ENCODE measurements at places on chromosomes 2 and 18.

- no peak for DNase-seq
Measured at GRCh38 chr2:209236377-209236776, 187.5 kb upstream of the MAP2 start.

DNA sequence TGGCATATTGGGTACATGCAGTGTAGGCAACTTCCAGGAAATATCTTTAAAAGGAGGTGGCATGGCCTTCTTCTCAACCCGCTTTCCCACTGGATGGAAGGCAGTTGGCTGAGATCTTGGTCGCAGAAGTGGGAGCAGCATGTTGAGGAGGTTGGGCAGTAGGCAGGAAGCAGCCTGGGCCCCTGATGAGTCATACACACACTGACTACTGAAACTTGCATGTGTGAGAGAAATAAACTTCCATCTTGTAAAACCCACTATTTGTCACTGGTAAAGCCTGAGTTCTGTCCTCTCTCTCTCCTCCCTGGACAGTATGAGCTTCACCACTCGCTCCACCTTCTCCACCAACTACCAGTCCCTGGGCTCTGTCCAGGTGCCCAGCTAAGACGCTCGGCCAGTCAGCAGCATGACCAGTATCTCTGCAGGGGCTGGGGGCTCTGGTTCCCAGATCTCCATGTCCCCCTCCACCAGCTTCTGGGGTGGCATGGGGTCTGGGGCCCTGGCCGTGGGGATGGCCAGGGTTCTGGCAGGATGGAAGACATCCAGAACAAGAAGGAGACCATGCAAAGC, 233.8 kb upstream of the SPRED2 start:
- DNase-seq, result no peak

DNA sequence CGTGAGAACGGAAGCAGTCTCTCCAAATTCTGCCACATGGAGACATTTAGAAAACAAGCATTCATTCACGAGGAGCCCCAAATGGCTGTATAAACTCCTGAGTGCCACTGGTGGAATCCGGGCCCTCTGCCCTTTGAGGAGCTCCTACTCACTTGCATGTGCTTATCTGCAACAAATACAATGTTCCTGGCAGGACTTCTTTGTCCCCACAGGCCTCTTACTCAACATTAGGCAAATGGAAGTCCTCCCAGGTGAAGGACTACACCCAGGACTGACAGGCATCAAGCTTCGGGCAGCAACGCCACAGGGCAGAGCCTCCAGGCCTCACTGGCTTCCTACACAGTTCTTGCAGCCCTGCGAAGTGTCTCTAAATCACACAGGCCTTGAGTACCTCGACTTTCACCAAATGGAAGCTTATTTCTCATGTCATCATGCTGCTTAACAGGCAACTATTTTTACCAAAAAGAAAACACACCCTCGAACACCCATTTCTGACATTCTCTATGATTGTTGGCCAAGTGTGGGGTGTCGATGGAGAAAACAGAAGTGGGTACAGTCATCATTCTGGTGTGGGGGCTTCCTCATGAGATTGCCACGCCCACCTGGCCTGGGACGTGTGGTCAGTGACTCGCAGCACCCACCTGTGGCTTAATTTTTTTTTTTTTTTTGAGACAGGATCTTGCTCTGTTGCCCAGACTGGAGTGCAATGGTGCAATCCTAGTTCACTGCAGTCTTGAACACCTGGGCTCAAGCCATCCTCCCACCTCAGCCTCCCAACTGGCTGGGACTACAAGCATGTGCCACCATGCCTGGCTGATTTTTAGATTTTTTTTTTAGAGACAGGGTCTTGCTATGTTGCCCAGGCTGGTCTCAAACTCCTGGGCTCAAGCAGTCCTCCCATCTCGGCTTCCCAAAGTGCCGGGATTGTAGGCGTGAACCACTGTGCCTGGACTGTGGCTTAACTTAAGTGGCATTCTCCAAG, 186.8 kb upstream of the GLI2 start:
- no peak for DNase-seq

- no peak for DNase-seq
Measured at GRCh38 chr2:8636721-8637636, 44.9 kb upstream of the ID2 start.

GRCh38 chr2:86050301-86050700, 55.4 kb downstream of the POLR1A start:
- no peak for DNase-seq
